ENCODE measurements at places on chromosomes 11 and 22.

GRCh38 chr11:131591051-131591461 lies 220.6 kb downstream of the NTM start:
- DNase-seq, result no peak

DNA sequence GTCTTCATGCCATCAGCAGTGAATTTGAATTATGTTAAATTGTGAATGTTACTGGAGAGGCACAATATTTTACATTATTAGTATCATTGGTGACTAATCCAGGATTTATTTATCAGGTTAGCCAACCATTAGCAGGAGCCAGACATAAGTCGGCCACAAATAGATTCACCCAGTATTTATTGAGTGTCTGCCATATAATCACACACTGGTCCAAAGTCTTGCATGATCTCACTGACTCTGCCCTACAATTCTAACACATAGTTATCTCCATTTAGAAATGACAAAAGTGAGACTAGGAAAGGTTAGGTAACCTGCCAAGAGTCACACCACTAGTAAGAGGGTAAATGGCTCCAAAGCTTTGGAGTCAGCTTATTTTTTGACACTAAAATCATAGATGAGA lies 179.6 kb downstream of the BLID start:
- no peak for DNase-seq

DNA sequence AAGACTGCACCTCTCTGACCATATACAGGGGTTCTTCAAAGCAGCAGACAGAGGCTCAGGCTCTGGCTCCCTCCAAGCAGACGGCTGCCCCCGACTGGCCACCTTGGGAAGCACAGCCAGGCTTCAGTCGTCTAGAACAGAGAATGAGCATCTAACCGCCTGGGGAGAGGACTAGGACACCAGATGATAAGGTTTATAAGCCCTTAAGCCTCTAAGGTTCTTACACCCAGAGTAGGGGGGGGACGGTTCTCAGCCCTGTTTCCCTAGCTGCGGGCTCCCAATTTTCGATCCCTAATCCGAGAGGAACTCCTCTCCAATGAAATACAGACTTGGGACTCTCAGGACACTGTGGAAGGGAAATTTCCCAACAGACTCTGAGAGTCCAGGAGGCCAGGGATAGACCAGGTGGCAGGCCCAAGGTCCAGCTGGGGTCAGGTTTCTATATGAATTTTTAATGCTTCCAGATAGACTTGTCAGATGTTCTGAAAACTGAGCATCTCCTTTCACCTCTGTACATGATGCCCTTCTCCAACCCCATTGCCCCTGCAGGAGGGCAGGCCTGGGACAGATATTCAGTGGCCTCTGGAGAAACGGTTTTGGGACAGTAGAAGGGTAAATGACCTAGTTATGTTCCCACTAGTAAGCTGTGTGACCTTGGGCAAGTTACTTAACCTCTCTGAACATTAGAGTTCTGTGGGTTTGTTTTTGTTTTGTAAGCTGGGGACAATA lies 20.2 kb downstream of the RTN4RL2 start:
- no peak for DNase-seq

DNA sequence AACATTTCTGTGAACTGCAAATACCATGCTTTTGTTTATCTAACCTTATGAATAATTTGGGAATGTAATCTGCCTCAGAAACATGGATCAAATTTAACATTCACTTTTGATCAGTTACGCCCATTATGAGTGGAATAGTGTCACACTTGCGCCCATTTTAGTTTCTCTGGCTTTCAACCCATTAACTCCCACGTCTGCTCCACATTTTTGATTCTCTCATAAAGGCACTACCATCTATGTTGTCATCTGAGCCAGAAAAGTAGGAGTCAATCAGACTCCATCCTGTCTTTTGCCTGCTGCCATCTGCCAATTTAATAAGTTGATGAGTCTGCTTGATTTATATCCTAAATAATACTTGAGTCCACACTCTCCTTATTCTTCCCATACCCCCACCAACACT lies 1090.7 kb downstream of the DLG2 start:
- no peak for DNase-seq

- DNase-seq, result no peak
These were observed 10.3 kb downstream of the CD81 start for GRCh38 chr11:2387266-2387987.

- DNase-seq, result no peak
These were observed 1.4 kb downstream of the FDX1 start for GRCh38 chr11:110431051-110431672.

GRCh38 chr22:29078036-29078868 lies 5.4 kb downstream of the KREMEN1 start:
- DNase-seq, result no peak

GRCh38 chr11:73565804-73566203 lies 32.1 kb downstream of the FAM168A start:
- DNase-seq, result no peak

DNA sequence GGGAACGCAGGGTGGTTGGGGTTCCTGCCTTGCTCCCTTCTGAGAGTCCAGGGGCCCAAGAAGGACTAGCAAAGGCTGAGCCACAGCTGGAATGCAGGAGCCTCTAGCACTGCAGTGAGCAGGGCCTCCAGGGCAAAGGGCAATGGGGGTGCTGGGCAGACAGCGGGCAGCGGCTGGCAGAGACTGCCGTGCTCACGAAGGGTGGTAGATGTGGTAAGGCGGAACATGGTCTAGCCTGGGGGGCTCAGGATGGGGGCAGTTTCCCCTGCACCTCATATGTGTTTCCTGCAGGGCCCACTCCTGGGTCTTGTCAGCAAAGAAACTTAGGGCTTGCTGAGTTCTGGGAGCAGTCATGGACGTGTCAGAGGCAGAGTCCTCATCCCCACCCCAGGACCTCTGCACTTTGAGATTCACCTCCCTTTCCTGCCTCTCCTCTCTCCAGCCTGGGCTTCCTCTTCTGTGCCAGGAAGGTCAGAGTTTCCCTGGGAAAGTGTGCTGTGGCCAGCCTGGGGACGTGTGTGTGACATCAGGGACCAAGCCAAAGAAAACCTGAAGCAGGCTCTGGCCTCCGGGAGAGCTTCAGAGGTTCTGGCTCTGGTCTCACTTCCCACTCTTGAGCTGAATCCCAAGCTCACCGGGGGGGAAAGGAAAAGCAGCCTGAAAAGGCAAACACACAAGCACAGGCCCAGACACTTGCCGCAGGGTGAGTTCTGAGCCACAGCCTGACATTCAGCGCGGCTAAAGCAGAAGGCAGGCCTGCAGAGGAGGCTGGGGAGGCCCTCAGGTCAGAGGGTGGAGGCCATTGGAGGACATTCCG lies 4.4 kb downstream of the MOGAT2 start:
- DNase-seq, result no peak

DNA sequence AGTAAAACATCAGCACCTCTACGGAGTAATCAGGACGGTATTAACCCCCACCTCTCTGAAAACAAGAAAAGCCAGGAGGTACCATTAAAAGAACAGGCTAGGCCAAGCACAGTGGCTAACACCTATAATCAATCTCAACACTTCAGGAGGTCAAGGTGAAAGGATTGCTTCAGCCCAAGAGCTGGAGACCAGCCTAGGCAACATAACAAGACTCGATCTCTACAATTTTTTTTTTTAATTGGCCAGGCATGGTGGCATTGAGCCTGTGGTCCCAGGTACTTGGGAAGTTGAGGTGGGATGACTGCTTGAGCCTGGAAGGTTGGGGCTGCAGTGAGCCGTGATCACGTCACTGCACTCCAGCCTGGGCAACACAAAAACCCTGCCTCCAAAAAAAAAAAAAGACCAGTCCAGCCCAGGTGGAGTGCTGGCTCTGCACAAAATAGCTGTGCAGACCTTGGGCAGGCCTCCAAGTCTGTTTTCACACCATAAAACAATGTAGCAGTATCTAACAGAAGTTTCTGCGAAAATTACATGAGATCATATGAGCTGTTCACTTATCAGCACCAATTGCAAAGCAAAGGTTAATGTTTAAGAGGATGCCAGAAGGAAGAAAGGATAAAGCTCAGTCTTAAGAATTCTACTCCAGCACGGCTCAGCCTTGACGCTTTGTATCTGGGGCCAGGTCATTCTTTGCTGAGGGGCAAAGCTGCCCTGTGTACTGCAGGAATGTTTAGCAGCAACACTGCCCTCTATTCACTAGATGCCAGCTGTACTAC lies 14.8 kb downstream of the CHKA start:
- no peak for DNase-seq

DNA sequence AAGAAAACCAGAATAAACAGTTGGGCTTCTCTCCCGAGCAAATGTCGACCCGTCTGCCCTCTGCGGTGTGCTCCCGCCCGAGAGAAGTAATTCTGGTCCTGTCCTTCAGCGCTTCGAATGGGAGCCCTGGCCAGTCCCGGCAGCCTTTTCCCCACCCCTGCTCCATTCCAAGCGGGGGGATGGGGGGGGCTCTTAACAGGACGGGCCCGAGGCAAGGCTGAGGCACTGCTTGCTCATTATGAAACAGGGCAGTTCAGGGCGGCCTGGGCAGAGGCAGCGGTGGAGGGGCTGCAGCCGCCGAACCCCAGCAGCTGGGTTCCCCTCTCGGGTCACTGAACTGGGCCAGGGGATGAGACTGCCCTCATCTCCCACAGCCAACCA lies 9.1 kb downstream of the BACE1-AS start:
- DNase-seq, result no peak

DNA sequence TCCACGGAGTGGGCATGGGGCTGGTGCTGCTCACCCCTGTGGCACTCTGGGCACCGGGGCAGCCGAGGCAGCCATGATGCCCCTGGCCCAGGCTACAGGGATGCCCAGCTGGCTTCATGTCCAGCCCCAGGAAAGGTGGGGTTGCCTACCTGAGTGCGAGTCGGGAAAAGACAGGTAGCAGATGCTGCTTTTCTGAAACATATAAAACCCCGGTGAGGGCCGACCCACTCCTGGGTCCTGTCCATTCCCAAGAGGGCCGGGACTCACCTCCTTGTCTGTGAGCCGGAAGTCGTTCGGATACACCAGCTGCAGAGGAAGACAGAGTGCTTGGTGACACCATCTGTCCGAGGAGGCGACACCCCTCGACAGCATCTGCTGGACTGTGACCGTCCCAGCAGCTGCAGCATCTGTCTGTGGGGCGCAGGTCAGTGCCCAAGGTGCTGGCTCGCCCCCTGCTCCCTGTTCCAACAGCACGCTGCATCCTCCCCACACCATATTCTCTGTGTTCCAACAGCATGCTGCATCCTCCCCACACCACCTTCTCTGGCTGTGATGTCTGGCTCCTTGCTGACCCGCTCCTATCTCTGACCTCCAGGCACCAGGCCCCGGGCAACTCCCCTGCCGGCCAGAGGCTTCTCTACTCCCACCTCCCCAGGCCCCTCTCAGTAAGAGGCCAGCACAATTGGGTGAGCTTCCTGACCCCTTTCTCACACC lies 8.0 kb downstream of the DENND6B start:
- DNase-seq, result no peak

DNA sequence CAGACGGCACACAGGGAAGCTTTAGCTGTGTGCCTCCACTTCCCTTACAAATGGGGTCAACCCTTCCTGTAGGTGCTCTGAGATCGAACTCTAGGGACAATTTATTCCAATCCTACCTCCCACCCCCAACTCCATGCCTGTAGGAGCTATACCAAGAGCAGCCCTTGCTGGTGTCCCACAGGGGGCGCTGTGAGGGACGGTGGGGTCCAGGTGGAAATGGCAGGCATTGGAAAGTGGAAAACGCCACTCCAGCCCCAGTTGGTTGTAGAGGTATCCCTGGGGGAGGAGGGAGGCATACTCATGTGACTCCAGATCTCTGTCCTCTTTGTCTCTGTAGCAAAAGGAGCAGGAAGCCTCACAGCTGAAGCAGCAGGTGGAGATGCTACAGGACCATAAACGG lies 161.3 kb downstream of the MYO18B start:
- DNase-seq, result no peak

DNA sequence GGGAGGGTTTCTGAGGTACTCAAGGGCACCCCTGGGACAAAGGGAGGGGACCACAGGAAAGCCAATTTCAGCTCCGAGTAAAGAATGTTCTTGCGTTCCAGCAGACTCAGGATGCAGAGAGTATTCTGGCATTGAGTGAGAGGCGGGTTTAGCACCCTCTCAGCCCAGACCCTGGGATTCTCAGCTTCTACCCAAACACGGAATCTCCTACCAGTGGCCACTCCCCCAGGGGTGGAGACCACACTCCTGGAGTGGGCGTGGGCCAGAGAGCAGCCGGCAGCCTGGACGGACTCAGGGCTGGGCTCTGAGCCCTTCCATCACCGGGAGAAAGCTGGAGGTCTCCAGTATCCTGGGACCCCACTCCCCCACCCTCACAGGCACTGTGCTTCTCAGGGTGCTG lies 26.1 kb upstream of the TTLL12 start:
- DNase-seq, result no peak

GRCh38 chr11:72037554-72038311 lies 39.0 kb downstream of the IL18BP start:
- DNase-seq, result no peak

- no peak for DNase-seq
These were observed 60.4 kb upstream of the PAX6 start for GRCh38 chr11:31871310-31872075.

- DNase-seq, result no peak
These were observed 70.1 kb upstream of the PICALM start for GRCh38 chr11:86138958-86139357.

DNA sequence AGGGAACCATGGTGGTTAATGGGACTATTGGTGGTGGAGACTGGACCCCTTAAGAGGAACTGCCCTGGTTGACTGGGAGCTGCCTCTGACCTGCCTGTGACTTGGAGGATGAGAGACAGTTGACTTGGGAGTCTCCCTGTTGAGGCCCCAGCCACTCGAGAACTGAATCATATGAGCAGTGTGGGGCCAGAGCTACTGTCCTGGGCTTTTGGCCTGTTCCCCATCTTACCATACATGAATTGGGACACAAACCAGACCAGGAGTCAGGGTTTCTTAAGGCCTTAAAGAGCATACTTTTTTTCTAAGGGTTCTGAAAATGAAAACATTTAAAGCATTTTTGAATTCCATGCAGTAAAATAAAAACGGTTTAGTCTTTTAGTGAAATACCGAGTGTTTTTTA lies 92.8 kb downstream of the TEAD1 start:
- no peak for DNase-seq

DNA sequence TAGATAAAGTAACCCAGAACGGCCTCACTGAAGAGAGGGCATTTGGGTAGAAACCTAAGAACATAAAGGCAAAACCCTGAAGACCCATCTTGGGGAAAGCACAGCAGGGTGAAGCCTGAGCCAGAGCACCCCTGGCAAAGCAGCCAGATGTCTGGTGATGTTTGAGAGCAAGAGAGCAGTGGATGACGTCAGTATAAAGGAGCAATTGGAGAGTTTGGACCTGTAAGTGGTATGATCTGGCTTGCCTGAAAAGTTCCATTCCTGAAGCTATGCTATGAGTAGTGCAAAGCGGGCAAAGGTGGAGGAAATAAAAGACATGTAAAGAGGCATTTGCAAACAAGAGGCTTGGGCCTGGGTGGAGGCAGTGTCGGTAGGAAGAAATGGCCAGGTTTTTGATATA lies 167.8 kb downstream of the MSANTD4 start:
- DNase-seq, result no peak

Measured in activated naive CD8-positive, alpha-beta T cell treated with anti-CD3 and anti-CD28 coated beads, Interleukin-2, amount 50 U/mL, for 16 hours (primary cell).